ENCODE measurements at places on chromosomes 12 and 14.

DNA sequence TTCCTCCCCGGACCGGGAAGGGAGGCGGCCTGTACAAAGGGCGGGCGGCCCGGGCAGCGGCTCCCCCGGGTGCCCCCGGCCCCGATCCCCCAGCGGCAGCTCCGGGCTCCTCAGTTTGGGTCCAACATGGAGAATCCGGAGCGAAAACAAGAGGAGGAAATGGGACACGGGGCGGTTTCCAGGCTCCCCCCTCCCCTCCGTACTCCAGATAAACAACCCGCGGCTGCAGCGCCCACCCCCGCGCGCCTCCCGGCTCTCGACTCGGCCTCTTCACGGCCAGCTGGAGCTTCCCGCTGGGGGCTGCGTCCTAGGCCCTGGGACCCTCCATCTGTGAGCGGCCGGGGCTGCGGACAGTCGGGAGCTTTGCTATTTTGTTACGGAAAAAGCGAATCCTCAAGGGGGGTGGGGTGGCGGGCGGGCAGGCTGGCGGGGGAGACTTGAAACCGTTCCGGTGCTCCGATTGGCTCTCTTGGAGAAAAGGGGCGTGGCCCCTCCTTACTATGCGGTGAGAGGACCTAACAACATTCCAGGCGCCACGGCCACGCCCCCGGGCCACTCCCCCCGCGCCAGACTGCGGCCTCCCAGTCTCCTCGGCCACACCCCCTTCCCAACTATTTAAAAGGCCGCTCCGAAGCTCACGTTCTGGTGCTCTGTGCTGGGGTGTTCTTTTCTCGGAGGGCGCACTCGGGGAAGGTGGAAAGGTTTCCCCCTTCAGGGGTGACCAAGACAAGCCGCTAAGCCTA lies at the start of gene CTDSP2:
TSS of gene CTDSP2 (minus strand) at position 153 of the 743 bp plus-strand sequence. CDS start 294 bp downstream, outside the sequence.
- H3K27me3 ChIP-seq = no peaks in the 10 kb centered on the region
- peaks cover 30% of the 10 kb centered on the region for H3K4me1 ChIP-seq
- peak within 1 kb of the TSS; percentile 96 for H3K4me3 ChIP-seq
- DNase-seq = peak; percentile 89
- peak within 1 kb of the TSS; percentile 84 for H3K27ac ChIP-seq

- no peaks in the 10 kb centered on the region for H3K4me1 ChIP-seq
- no peaks in the 10 kb centered on the region for H3K27me3 ChIP-seq
- no peak overlapping the region for H3K27ac ChIP-seq
- H3K36me3 ChIP-seq = no peaks in the 10 kb centered on the region
- DNase-seq = no peak
Observed at GRCh38 chr14:101198398-101199027, 295.0 kb upstream of the RTL1 start.

- H3K4me3 ChIP-seq = no peak overlapping the region
- no peaks in the 10 kb centered on the region for H3K27me3 ChIP-seq
- H3K4me1 ChIP-seq = peaks cover 4% of the 10 kb centered on the region
- no peaks in the 10 kb centered on the region for H3K36me3 ChIP-seq
Observed at GRCh38 chr12:22223356-22223755, 111.2 kb downstream of the ST8SIA1 start.

DNA sequence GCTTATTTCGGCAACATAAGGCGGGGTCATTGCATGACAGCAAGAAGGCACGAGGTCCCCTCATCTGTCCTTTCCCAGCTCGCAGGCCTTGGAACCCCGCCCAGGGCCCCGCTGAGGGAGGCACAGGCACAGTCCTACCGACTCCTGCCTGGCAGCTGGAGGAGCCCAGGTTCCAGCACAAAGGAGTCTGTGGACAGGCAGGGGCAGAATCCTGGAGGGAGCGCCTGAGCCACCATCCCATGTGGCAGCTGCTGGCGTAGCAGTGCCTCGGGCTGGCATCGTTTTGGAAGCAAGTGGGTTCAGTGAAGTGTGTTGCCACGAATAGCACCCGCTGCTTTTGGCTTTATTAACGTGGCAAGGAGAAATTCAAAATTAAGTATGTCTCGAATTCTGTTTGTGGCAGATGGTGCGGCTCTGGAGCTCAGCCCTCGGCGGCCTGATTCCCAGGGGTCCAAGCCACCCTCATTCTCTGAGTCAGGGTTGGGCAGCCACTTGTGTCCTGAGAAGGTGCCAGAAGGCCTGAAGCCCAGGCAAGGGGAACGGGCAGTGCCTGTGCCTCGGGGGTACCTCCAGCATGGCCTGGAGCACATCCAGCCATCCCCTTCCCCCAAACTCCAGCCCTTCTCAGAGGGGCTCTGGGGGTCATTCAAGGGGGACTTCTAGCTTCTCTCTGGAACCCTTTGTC lies 35.9 kb downstream of the SLC8B1 start:
- no peak overlapping the region for H3K4me3 ChIP-seq
- H3K27ac ChIP-seq = no peak overlapping the region
- H3K4me1 ChIP-seq = no peaks in the 10 kb centered on the region
- DNase-seq = no peak

DNA sequence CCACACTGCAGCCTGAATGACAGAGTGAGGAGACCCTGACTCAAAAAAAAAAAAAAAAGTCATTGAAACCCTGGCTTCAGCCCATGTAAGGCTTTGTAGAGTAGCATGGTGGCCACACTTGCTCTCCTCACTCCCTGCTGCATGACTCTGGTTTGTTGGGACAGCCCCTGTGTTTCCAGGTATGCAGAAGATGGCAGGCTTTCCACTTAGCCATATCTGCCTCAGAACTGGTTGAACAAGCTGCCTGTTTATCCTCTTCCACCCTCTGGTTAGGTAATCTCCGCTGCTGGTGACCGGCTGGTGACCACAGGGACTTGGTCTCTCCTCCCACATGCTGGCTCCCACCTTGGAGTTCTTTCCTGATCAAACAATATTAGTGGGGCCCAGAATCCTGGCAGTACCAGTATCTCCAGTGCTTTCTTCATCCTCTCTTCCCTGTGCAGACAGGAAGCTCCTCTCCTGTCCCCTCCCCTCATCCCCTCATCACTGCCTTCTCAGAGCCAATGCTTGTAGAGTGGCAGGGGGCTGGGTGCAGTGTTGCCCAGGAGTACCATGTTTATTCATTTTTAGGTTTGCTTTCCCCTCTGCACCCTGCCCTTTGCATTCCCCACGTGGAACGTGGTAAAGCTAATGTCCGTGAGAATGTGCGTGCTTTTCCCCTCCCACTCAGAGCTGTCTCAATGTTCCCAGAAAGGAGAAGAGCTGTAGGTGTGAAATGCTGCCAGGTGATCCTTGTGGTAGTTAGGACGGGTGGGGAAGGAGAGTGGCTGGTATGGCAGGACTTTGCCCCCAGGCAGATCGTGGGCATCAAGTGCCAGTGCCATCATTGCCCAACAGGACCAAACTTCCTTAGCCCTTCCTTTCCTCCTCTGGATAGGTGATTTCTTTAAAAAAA lies 11.3 kb downstream of the ABHD12B start:
- H3K27ac ChIP-seq = no peak overlapping the region
- H3K4me3 ChIP-seq = no peak overlapping the region
- no peaks in the 10 kb centered on the region for H3K36me3 ChIP-seq
- no peaks in the 10 kb centered on the region for H3K4me1 ChIP-seq
- DNase-seq = no peak
- no peaks in the 10 kb centered on the region for H3K27me3 ChIP-seq

GRCh38 chr14:101839236-101839635 lies 77.7 kb downstream of the PPP2R5C start:
- H3K36me3 ChIP-seq = peaks cover 7% of the 10 kb centered on the region
- no peak for DNase-seq
- H3K4me3 ChIP-seq = no peak overlapping the region

GRCh38 chr12:113436586-113436985 lies 14.4 kb downstream of the SDSL start:
- no peak overlapping the region for H3K4me3 ChIP-seq
- H3K36me3 ChIP-seq = no peaks in the 10 kb centered on the region
- no peak overlapping the region for H3K27ac ChIP-seq
- no peaks in the 10 kb centered on the region for H3K27me3 ChIP-seq
- no peaks in the 10 kb centered on the region for H3K4me1 ChIP-seq

DNA sequence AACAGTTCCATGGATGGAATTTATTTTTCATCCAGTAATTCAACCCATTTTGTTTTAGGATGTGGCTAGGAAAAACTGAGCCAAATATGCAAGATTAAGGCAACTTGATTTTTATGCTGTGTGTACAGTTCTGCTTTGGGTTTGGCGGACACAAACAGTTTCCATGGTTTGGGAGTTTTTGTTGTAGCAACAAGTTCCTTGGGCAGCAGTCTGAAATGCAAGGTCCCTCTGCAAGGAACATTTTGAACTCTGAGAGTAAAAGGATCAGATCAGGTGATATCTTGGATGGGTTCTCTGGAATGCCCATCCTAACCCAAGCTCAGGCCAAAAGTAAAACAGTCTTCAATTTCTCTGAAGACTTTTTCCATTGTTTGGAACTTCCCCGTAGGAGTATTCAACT lies 161.2 kb downstream of the TMX1 start:
- H3K36me3 ChIP-seq = no peaks in the 10 kb centered on the region
- no peaks in the 10 kb centered on the region for H3K4me1 ChIP-seq
- no peaks in the 10 kb centered on the region for H3K27me3 ChIP-seq
- no peak overlapping the region for H3K27ac ChIP-seq
- no peak for DNase-seq
- H3K4me3 ChIP-seq = no peak overlapping the region

- H3K27me3 ChIP-seq = no peaks in the 10 kb centered on the region
- no peaks in the 10 kb centered on the region for H3K4me1 ChIP-seq
- no peak overlapping the region for H3K27ac ChIP-seq
- no peak for DNase-seq
Observed at GRCh38 chr12:50276912-50277671, 6.2 kb downstream of the LIMA1 start.

GRCh38 chr14:67166450-67166853 lies 22.8 kb upstream of the GARIN2 start:
- no peak overlapping the region for H3K4me3 ChIP-seq
- DNase-seq = no peak
- no peaks in the 10 kb centered on the region for H3K4me1 ChIP-seq
- H3K36me3 ChIP-seq = no peaks in the 10 kb centered on the region
- H3K27me3 ChIP-seq = no peaks in the 10 kb centered on the region
- H3K27ac ChIP-seq = no peak overlapping the region

DNA sequence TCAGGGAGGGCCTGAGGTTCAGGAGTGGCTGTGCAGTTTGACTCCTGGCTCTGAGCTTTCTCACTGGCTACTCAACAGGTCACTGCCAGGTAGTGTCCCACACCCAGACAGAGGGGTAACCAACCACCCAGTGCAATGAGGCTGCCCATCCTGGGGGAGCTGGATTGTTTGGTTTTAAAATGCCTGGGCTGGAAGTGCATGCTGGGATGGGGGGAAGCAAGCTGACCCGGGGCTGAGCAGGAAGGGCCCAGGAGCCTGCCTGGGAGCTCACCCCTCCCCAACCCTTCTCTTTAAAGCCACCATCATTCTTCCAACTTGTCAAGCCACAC lies 12.6 kb upstream of the ABHD12B start:
- no peaks in the 10 kb centered on the region for H3K4me1 ChIP-seq
- H3K36me3 ChIP-seq = no peaks in the 10 kb centered on the region
- H3K27me3 ChIP-seq = no peaks in the 10 kb centered on the region
- H3K4me3 ChIP-seq = peak overlapping the region; percentile 62

DNA sequence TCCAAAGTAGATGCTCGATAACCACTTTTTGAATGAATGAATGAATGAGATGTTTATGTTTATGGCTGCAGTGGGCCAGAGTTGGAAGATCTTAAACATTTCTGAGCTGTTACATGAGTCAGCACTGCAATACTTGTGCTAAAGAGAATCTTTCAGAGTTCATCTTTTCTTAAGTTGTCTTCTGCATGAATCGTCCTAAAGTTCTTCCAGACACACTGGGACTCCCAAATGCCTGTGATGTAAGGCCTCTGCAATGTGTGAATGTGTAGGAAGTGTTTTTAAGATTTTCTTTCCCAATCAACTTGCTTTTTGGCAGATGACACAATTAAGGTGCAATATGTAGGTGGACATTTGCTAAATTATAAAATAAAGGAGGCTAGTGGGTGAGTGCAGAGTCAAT lies 50.3 kb upstream of the TRIM9 start:
- H3K36me3 ChIP-seq = no peaks in the 10 kb centered on the region
- H3K4me3 ChIP-seq = no peak overlapping the region

DNA sequence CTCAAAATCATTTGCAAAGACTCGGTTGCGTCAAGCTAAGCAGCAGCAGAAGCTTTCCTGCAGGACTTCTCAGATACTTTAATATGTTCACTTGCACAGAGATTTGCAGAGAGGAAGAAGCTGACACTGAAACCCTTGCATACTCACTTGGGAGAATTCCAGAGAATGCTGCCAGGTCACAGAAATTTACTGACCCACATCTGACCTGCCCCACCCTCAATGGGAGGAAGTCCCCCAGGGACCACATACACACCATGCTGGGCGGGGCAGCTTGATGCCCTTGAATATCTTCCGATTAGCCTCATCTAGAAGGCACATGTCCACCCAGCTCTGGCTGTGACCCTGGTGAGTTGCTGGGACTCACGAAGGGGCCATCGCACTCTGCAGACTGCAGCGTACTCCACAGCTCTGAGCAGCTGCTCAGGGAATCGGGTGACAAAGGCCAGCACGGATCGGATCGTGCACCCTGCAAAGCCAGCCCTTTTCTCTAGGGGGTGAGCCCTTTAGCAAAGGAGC lies 83.2 kb downstream of the ITPK1 start:
- no peaks in the 10 kb centered on the region for H3K27me3 ChIP-seq
- peaks cover 19% of the 10 kb centered on the region for H3K4me1 ChIP-seq
- DNase-seq = no peak
- H3K4me3 ChIP-seq = no peak overlapping the region
- no peaks in the 10 kb centered on the region for H3K36me3 ChIP-seq

DNA sequence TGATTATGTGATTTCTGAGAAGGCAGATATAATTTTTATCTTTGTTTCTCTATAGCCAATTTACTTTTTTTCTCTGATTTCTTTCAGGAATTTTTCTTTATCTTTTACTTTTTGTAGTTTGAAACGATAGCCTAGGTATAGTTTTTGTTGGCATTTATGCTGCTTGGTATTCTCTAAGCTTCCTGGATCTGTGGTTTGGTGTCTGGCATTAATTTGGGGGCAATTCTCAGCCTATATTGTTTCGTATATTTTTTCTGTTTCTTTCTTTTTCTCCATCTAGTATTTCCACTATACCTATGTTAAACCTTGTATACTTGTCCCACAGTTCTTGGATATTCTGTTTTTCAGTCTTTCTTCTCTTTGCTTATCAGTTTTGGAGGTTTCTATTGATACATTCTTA lies 45.0 kb downstream of the CRADD start:
- H3K36me3 ChIP-seq = no peaks in the 10 kb centered on the region

GRCh38 chr14:64502456-64502855 lies 1.2 kb downstream of the ZBTB25 start:
- no peaks in the 10 kb centered on the region for H3K36me3 ChIP-seq
- no peak for DNase-seq
- no peaks in the 10 kb centered on the region for H3K27me3 ChIP-seq
- H3K4me3 ChIP-seq = peak overlapping the region; percentile 79

DNA sequence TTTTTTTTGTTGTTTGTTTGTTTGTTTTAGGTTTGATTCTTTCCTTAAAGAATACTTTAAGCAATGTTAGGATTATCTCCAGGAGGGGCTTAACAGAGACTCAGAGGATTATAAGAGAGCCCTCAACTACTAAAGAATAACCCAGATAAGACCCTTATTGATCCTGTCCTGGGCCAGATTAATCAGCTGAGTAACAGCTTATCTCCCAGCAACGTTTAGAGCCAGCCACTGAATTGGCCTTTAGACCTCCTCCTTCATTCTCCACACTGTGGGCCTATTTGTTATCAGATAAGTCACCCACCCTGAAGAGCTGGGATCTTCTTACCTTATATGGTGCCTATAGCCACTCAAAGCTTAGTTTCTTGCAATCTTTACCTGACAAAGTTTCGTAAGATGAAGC lies 71.1 kb downstream of the FIGNL2 start:
- H3K4me1 ChIP-seq = no peaks in the 10 kb centered on the region
- no peak overlapping the region for H3K27ac ChIP-seq
- H3K27me3 ChIP-seq = no peaks in the 10 kb centered on the region
- H3K36me3 ChIP-seq = no peaks in the 10 kb centered on the region
- no peak overlapping the region for H3K4me3 ChIP-seq

All from effector memory CD4-positive, alpha-beta T cell (primary cell).